Motor neuron (in vitro differentiated cells): ENCODE measurements at places on chromosomes 5 and 9. TPM values are rescaled to one million over a fixed set of nuclear protein-coding genes. Genes with fewer than 3 reads are reported as not detected.
A peak's percentile ranks its signal among the peaks of the same experiment; 100 is the strongest.

TMEM174 gene
- total RNA-seq: 0.18 TPM in 1 of 2 replicates, not detected in the other

ZDHHC11B gene
- total RNA-seq: 1.7 and 1.9 TPM in 2 replicates

DNA sequence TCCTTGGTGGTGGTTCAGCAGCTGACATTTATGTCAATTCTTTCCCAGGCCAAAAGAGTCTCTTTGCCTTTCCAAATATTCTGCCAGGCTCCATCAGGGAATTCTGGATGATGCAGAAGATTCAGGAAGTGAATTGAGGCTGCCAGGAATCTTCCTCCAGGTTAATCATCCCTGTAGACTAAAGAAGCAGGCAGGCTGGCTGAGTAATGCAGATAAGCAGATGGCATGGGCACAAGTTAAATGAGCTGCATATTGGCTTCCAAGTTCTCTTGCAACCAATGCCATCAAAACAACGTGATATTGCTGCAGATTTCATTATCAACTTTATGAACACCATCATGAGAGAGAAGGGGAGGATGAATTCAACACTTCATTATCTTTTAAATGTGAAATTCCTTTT lies 324.5 kb downstream of the KCNN2 start:
- no peak for ATAC-seq

DNA sequence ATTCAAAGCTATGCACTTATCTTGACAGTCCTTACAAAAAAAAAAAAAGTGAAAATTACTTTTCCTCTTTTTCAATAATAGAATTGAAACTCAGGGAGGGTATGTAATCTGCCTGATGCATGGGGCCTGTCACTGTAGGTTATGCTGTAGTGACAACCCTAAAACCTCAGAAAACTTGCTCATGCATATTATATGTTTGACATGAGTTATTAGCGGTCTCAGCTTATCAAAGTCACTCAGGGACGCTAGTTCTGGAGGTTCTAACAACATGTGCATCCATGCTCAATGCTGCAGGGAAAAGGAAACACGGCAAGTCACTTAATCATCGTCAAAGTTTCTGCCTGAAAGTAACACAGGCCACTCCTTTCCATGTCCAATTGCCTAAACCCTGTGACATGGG lies 78.4 kb upstream of the TMEM252 start:
- peak; percentile 39 for ATAC-seq

DNA sequence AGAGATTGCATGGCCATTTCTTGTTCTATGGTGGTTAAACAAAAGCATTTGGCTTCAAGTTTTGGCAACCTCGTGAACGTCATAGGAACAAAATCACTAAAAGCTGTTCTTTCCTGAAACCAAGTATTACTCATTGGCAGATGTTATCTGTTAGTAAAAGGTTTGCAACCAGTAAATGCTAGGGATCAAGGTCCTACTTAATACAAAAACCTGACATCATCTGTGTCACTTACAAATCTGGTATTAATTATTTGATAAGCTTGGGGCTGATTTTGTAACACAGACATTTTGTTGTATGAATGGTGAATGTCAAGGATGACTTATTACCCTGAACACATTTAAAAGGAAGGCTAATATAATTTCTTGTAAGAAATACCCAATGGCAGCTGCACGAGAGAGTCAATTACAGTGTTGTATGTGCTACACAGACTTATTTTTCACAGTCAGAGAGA lies 486.4 kb upstream of the ZNF608 start:
- peak; percentile 64 for ATAC-seq

DNA sequence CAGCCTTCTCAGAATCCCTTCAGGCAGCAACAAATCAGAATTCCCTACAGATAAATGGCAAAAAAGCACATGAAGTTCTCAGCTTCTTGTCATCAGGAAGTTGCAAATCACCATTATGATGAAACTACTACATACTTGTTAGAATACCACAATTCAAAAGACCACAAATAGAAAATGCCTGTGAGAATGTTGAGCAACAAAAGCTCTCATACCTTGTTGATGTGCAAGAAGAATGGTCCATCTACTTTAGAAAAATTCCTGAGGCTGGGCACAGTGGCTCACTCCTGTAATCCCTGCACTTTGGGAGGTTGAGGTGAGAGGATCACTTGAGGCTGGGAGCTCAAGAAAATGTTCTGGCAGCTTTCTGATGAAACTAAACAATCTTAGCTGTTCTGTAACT lies 278.1 kb downstream of the ICE1 start:
- no peak for ATAC-seq

DNA sequence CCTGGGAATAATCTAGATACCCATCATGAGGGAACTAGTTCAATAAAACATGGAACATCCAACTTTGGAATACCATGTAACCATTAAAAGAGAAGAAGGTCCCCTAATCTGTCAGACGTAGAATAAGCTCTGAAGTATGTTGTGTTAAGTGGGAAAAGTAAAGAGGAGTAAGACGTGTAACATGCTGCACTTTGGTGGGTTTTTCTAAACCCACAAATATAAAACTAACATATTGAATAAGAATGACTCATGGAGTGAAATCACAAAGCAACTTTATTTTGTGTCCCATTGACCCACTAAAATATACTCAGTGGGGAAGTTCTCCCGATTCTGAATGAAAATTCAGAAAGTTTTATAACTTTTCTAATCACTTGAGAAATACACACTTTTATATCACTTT lies 67.9 kb upstream of the PIK3R1 start:
- ATAC-seq: no peak

GRCh38 chr5:90173299-90174030 lies 236.1 kb downstream of the CETN3 start:
- no peak for ATAC-seq
